ENCODE measurements at places on chromosomes 1 and 21.

DNA sequence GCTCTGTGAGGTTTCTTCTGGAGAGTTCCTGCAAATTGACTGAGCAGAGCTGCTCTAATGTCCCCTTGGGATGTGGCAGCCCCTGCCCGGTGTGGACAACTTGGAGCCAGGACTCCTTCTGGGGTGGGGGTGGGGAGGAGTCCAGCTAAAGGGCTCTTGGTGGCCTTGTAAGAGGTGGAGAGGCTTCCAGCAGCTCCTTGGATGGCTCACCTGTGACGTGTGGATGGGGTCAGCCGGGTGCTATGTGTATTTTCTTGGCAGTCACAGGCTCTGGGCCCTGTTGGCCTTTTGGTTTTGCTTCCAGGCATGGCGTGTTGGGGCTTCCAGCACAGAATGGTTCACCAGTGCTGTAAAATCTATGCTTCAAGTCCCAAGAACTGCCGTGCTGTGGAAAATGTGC is 38.2 kb downstream of the TRAPPC10 start:
- no peak for DNase-seq

GRCh38 chr1:196180847-196181593 is 427.2 kb downstream of the KCNT2 start:
- DNase-seq: no peak

GRCh38 chr1:234240680-234241079 is 132.6 kb upstream of the COA6 start:
- DNase-seq: no peak

GRCh38 chr1:10495475-10495817 is 20.7 kb downstream of the PEX14 start:
- no peak for DNase-seq

DNA sequence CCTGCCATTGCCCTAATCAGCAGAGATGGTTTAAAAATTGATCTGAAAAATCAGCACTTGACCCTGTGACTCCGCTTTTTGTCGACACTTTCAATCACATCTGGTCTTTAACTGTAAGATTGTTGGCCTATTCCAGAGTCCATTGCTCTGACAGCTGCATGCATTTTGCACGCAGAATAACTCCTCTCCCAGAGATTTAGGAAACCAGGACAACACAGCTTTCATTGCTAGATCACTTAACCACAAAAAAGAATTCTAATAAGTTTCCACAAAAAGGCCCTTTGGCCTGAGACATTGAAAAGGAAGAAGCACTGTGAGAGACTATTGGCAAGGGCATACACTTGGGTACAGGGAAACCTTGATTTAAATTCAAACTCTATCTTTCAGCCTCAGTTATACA is 373.1 kb downstream of the TGFB2 start:
- DNase-seq: no peak

DNA sequence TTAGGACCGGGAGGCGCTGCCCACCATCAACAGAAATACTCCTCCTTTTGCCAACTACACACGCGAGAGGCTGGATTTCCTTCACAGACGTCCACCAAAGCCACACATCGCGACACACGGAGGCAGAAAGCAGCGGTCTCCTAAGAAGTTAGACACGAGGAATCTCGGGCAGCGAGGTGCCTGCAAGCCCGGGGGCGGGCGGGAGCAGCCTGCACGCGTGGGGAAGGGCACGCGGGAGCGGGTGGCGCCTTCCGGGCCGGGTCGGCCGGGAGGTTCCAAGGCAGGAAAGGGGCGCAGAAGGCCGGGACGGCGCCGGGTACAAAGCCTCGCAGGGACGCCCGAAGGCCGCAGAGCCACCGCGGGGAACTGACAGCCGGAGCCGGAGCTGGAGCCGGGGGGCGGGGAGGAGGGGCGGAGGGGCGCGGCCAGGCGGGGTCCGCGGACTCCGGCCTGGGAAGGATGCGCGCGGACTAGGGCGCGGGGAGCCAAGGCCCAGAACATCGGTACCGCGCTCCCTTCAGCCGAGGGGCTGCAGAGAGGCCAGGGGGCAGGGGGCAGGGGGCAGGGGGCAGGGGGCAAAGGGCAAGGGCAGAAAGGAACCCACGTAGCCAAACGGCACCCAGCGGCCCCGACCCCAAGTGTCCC is 722 bp downstream of the NPHP4 start:
- DNase-seq: no peak

GRCh38 chr1:223621312-223621734 is 44.2 kb downstream of the CAPN8 start:
- DNase-seq: no peak

DNA sequence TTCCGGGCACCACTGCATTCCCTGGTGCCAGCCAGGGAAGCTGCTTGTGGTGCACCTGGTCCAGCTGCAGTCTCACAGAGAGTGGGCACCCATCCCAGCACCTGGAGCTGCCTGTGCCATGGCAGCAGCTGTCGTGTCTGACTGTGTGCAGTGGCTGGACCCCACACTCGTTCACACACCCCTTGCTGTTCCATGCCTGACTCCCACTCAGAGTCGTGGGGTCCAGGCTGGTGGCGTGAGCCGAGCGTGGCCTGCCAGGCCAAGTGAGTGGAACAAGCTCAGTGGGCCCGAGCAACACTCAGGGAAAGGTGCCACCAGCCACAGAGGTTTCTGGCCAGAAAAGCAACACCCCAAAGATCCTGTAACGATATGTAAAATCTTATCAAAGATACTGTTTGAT is 97.2 kb upstream of the KCNK1 start:
- DNase-seq: no peak

- DNase-seq: no peak
Observed at GRCh38 chr1:27448982-27449381, 41.0 kb downstream of the WASF2 start.

- no peak for DNase-seq
Observed at GRCh38 chr1:44040846-44041245, 9.6 kb upstream of the SLC6A9 start.

GRCh38 chr1:171740356-171740863 is 1.5 kb downstream of the VAMP4 start:
- no peak for DNase-seq

DNA sequence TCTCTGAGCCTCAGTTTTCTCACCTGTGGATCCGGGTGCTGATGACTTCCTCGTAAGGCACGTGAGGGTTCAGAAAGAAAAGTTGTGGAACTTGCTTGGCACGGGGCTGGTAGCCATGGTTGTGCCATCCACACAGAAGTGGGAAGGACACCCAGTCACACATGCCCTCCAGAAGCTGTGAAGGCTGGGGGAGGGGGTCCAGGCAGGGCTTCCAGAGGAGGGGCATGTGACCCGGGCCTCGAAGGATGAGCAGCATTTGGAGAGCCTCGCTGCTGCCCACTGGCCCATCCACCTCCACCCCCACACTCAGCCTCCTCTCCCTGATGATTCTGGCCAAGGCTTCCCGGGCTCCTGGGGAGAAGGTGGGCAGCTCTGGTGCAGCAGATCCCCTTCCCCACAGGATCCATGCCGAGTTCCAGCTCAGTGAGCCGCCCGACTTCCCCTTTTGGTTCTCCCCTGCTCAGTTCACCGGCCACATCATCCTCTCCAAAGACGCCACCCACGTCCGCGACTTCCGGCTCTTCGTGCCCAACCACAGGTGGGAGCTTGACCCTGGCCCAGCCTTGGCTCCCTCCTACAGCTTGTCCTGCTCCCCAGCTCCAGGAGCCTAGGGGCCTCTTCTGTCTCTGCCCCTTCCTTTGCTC is 9.4 kb downstream of the SELENON start:
- no peak for DNase-seq

GRCh38 chr1:245448975-245449431 is 294.2 kb downstream of the KIF26B start:
- no peak for DNase-seq

- no peak for DNase-seq
Observed at GRCh38 chr1:95369985-95370690, 136.1 kb downstream of the RWDD3 start.

DNA sequence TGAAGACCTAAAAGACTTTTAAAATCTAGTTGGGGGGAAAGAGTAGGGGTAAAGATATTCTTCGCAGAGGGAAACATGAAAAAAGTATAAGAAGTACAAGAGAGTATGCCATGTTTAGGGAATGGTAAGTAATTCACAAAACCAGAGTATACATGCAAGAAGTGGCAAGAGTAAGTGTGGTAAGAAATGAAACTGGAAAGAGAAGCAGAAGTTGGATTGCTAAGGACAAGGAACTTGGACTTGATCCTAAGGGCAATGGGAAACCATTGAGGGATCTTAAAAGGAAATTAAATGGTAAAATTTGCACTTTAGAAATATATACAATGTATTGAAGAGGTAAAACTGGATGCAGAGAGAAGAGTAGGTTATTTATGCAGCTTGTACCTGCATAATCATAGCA is 9.2 kb upstream of the ZNF644 start:
- no peak for DNase-seq

DNA sequence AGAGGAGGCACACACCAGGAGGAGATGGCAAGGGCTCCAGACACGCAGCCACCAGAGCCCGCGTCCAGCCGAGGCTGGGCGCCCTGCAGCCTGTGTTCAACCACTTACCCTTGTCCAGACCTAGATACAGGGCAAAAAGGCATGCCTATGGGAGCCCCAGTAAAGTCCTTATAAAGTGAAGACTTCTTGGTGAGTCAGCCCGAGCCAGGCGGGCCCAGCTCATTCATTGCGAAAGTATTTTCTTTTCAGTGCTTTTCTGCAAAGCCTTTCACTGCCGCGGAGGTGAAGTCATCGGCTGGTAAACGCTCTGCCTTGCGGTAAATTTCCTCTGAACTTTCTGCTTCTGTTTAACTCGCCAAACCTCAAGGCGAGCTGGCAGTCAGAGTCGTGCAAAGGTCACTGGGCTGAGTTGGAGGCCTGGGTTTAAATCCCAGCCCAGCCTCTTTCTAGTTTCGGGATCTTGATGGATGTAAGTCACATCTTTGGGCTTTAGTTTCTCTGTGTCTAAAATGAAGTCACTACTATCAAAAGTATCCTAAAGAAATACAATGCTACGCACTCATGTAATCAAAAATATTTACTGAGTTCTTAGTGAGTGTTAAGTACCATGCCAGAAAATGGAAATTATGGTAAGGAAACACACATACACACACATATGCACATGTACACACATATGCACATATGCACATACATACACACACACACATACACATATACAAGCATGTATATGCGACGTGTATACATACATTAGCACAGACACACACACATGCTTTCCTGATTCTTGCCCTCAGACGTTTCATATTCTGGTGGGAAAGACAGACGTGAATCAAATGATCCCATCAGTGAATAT is 54.7 kb upstream of the IFFO2 start:
- DNase-seq: no peak

DNA sequence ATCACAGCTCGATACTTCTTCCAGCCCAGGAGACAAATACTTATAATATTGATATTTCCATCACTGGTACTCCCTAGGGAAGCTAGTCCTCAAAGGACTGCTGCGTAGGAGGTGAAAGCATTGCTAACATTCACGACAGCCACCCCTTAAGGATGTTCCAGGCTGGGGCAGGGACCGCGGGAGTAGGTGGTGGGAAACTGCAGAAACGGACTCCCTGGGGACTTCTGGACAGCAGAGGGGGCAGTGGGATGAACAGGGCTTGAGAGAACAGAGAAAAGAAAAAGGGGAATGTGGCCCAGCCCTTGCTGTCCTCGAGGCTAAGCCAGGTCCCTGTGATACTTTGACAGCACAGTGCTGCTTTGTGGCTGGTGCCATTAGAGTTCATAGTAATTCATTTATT is 108.0 kb downstream of the HMGB4 start:
- DNase-seq: no peak

DNA sequence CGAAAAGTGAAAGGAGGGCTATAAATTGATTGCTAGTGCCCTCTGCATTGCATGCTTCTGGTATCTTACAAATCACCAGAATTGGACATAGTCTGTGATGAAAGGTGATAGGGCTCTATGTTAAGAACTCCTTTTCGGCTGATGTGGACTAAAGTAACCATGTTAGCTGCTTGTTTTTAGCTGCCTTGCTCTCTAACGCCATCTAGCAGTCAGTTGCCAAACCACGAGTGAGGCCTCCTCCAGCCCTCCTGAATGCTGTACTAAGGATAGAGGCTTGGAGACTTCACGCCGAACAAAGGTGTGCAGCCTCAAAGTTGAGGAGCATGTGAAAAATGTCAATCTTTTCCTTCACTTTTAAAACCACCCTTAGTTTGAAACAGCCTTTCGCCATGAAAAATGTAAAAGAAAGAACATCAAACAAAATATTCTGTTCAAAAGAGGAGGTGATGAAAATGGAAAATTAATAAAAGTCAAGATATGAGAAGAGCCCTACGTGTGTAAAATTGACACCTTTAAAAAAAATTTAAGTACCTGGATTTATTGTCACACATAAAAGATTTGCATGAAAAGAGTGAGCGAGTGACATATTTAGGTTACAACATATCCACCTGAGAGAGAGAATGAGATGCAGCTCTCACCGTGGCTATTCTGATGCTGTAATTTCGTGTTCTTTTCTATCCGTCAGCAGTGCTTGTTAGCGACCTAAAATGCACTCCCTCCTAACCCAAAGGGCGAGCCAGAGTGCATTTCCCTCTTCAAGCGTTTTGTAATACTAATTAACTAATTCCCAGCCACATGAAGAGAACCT is 8.1 kb downstream of the LRRC53 start:
- DNase-seq: peak; percentile 62

DNA sequence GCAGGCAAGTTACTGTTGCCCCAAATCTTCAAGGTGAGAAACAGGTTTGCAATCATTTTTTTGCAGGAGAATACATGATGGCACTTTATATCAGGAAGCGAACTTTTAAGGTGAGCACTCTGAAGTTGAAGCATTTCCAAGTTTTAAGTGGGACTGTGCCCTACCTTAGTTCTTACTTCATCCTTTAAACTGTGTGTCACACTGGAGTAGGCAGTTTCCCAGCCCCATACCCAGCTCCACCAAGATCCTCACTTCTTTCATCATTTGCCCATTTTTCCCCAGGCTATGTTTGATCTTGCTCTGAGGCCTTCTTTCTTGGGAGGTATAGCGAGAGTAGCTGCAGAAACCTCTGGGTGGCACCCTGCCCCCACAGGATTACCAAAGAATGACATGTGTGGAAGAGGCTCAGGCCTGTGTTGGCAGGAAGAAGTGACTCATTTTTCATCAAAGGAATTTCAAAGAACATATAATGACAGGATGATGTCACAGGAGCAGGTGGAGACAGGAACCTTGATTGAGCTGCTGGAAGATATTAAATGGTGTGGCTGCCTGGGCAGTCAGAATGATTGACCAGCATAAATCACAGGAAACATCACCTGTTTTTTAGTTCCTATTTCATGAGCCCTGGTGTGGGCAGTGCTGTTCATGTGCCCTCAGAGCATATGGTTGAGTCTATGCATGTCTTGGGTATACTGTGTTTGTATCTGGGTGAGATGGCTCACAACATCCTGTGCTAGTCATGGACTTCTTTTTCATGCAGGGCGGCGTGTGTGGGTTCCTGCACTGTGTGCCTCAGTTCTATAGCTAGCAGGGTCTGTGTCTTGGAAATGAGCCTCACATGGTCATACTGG is 20.8 kb upstream of the MACF1 start:
- DNase-seq: peak; percentile 81

- DNase-seq: no peak
Observed at GRCh38 chr1:86868477-86868876, 45.4 kb downstream of the SELENOF start.

- DNase-seq: no peak
Observed at GRCh38 chr1:237931581-237931980, 40.9 kb upstream of the ZP4 start.

DNA sequence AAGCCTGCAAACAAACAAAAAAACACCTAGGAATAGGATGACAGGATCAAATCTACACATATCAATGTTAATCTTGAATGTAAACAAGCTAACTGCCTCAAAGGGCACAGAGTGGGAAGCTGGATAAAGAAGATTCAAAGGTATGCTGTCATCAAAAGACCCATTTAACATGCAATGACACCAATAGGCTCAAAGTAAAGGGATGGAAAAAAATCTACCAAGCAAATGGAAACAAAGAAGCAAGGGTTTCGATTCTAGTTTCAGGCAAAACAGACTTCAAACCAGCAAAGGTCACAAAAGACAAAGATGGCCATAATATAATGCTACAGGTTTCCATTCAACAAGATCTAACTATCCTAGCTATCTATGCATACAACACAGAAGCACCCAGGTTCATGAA is 16.2 kb upstream of the OR2T10 start:
- DNase-seq: no peak

Measured in SHP77 treated with DMSO at 0.1 percent for 48 hours (cell line).